HFFc6 (cell line): ENCODE measurements at places on chromosomes 1 and 21.

- no peak for DNase-seq
These were observed 51.7 kb downstream of the RASSF5 start for GRCh38 chr1:206558794-206559671.

DNA sequence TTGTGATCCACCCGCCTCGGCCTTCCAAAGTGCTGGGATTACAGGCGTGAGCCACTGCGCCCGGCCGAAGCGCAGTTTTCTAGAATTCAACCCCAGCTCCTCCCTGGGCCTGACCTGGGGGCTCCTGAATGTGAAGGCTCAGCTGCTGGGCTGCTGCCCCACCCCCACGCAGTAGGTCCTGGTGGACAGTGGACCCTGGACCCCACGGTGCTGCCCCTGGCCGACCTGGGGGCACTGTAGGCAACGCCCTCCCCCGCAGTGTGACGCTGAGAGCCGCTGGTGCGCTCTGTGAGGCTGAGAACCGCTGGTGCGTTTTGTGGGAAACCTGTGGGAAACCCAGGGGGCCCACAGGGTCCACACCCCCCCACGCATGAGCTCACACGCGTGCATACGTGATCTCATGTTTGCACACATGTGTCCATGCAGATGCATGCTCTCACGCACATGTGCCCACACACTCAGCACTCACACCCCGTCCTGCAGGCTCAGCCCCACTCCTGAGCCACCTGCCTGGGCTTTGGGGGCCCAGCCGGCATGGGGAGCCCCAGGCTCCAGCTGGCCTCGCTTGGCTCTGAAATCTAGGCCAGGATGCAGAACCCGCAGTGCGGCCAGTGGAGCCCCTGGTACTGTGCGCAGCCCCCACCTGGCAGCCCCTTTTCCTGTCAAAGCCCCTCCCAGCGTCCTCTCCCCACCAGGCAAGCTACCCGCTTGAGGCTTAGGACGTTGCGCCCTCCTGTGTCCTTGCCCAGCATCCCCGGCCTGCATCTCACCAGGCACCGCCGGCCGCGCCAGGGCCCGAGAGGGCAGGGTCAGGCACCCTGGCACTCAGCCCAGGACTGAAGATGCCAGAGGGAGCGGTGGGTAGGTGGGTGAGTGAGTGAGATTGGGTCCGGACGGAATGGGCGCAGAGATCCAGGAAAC, 67.7 kb downstream of the COL18A1 start:
- DNase-seq = no peak

DNA sequence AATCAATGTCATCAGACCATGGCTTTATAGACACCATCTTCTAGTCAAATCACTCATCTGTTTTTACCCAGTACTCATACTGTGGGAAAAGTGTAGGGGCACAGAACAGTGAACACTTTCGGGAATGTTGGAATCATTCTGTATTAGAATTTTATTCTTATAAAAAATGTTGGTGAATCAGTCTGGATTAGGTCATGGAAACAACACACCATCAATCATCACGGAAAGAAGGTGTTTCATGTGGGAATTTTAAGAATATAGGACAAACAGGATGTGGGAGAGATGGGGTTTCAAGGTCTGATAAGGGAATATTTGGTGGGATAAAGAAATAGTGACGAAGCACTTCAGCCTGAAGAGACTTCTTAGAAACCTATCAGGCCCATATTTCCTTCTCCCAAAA, 17.3 kb downstream of the GBP1 start:
- no peak for DNase-seq

DNA sequence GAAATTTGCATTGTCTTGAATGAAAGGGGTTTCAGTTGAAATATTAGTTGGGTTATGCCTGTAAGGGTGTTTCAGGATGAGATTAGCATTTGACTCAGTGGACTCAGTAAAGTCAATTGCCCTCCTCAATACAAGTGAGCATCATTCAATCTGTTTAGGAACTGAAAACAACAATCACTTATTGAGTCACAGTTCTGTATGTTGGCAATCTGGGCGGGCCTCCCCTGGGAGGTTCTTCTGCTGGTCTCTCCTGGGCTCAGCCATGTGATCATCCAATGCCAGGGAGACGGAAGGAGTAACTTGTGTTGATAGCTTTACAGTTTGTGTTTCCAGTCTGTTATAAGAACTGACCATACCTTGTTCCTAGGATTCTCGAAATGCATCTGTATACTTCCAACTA, 262.9 kb upstream of the RUNX1 start:
- no peak for DNase-seq

DNA sequence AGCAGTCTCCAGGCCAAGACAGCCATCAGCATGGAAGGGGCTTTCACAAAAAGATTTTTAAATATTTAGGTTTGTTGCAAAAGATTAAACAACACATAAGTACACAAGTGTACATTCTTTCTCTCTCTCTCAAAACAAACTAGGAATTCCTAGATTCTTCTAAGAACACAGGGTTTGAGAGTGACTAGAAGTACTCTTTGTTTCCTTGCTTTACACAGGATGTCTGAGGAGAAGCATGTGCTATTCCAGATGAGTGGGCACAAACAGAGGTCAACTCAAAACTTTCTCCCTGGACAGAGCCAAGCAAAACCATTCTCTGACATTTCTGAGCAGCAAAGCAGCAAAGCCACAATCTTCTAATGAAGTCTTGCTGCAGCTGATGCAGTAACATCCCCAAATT, 210.6 kb upstream of the HOOK1 start:
- no peak for DNase-seq

DNA sequence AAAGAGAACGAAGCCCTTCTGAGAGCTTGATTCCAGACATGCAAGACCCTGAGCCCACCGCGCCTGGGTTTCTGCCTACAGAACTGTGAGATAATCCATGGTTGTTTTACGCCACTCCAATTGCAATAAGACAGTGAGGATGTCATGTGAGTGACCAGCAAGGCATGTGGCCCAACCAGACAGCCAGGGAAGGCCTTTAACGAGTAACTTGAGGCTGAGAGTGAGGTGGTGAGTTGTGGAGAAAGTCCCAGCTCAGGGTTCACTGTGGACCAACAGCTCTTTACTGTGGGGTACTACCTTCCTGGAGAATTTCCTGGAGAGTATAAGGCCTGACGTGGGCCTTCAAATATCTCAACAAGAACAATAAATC, 153.9 kb downstream of the ETS2 start:
- no peak for DNase-seq

GRCh38 chr1:200279810-200280411, 129.9 kb downstream of the ZNF281 start:
- DNase-seq = peak; percentile 36

- no peak for DNase-seq
These were observed 197.2 kb upstream of the PROX1 start for GRCh38 chr1:213790565-213790964.

GRCh38 chr1:221543529-221544120, 198.3 kb downstream of the DUSP10 start:
- peak; percentile 39 for DNase-seq

DNA sequence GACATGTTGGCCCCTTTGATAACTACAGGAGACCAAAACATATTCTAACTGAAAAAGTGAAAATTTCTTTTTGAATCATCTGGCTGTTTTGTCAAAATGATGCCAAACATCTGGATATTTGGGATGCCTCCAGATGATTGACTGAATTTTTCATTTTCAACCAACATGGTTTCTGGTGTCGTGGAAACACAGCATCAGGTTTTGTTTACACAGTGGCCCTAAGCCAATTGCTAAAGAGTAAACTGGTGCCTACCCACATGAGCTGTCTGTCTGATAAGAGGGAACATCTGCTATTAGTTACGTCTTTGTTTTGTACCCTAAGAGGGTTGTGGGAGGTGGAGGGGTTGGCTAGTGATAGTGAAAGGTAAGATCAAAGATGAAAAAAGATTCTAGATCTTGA, 204.8 kb downstream of the KCNK2 start:
- DNase-seq = no peak

GRCh38 chr1:224113545-224113917, 380 bp upstream of the FBXO28 start:
- no peak for DNase-seq

DNA sequence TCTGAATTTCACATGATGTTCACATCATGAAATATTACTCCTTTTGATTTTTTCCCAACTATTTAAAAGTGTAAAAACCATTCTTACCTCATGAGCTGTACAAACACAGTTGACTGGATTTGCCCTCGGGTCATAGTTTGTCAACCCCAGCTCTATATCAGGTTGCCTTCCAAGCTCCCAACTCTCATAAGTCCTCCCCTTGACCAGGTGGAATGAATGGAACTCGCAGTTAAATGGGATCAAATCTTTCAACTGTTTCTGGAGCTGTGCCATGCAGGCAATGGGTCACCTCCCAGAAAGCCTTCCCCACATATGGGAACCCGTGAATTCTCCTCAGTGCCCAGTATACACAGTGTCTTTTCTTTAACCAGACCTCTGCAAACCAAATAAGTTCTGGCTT, 169.8 kb upstream of the FOXD3 start:
- no peak for DNase-seq

- no peak for DNase-seq
These were observed 294.1 kb downstream of the BRINP3 start for GRCh38 chr1:190183588-190183987.

- no peak for DNase-seq
These were observed 27.8 kb downstream of the GBP6 start for GRCh38 chr1:89391686-89392085.

GRCh38 chr1:67227196-67227595, 60.9 kb downstream of the IL23R start:
- DNase-seq = no peak

GRCh38 chr1:30005972-30006619, 717.3 kb downstream of the MATN1 start:
- DNase-seq = no peak

- no peak for DNase-seq
These were observed 200.6 kb upstream of the HMCN1 start for GRCh38 chr1:185533596-185533995.

- no peak for DNase-seq
These were observed 859 bp upstream of the ANGPTL1 start for GRCh38 chr1:178871551-178872320.

DNA sequence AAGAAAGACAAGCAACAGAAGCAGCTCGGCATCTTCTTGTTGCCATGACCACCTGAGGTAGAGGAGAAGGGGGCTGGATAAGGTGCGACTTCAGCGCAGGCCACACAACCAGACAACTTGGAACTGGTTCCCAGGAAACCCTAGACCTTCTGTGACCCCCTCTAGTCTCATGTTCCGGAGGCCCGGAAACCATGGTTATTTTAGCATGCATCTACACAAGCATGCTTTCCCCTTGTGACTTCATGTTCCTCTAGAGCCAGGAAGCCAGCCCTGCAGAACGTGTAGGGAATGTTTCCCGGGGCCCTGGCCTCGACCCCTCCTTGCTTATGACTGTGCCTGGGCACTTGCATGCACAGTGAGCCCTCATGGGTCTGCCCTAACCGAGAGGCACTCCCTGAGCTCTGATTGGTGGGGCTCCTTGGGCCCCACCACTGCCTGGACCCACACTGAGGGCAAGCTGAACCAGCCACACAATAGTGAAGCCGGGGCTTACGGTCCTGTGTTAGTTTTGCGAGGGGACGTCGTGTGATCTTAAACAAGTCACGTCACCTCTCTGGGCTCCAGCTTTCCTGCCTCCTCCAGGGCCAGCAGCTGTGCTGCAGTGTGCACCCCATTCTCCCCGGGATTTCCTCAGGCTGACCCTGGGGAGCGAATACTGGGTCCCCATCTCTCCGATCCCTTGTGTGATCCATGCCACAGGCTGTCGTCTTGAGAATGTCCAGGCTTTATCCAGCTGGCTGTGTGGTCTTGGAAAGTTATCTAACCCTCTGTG, 12.0 kb upstream of the MX2 start:
- no peak for DNase-seq

DNA sequence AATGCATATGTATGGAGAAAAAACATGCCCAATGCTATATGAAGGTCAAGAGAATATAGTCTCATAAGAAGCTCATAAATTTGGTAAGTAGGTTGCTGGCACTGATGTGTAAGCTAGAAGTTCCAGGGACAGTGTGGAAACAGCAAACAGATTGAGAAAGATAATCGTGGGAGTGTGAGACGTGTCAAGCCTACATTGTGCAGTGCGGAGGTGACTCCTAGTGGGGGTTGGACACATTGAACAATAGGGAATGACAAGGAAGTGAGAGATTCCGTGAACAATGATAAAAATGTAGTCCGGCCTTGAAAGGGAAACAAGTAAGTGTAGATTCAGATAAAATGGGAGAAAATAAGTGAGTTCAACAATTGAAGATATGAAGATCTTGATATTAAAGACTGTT, 788.4 kb upstream of the PRMT6 start:
- DNase-seq = no peak

DNA sequence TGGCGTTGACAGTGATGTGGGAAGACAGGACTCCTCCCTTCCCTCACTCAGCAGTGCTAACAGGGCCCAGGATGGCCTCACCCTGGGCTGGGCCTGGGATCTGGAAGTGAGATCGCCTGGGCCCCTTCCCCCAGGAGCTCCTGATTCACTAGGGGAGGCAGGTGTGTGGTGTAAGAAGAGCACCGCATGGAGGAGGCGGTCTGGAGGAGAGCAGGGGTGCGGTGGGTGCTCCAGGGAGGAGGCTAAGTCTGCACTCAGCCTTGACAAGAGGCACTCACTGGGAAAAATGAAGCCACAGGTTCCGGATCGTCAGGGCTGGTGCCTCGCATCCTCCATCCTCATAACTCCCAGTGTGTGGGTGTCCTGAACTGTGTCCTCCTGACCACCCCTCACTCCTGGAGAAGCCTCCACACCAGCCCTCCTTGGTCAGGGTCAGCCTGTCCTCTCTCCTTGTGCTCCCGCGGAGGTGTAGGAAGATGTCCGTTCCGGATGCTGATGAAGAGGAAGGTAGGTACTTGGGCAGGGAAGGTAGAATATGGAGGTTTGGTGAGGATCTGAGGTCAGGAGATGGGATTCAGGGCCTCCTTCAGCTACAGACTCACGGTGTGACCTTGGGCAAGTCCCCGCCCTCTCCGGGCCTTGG, 142.1 kb upstream of the WNT4 start:
- DNase-seq = no peak

DNA sequence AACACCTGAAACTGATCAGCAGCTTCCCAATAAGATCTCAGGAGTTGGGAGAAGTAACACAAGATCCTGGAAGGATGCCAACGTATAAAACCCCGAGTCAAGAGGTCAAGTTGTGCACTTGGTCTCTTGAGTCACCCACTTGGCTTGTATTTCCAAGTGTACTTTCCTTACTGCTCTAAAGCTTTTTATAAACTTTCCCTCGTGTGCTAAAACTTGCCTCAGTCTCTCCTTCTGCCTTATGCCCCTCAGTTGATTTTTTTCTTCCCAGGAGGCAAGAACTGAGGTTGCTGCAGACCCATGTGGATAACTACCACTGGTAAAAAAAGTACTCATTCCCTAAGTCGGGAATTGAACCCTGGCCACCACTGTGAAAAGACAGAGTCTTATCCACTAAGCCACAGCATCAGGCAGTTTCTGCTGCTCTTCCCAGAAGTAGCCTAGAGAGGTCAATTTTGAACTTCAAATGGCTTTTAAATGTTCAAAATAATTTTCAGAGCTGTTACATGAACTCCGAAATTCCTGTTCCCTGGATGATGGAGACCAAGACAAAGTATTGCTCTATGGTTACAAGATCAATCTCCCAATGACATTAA, 28.9 kb downstream of the ITLN2 start:
- peak; percentile 32 for DNase-seq

- no peak for DNase-seq
These were observed 88.8 kb downstream of the STUM start for GRCh38 chr1:226637147-226637935.
